ENCODE measurements at places on chromosomes 11 and 22. TPM values are rescaled to one million over a fixed set of nuclear protein-coding genes. Genes with fewer than 3 reads are reported as not detected.

- no peak for DNase-seq
These were observed 809.1 kb downstream of the BRD1 start for GRCh38 chr22:49018601-49019000.

- peak; percentile 66 for DNase-seq
These were observed 148.3 kb upstream of the POU2AF2 start for GRCh38 chr11:111097191-111097590.

DNA sequence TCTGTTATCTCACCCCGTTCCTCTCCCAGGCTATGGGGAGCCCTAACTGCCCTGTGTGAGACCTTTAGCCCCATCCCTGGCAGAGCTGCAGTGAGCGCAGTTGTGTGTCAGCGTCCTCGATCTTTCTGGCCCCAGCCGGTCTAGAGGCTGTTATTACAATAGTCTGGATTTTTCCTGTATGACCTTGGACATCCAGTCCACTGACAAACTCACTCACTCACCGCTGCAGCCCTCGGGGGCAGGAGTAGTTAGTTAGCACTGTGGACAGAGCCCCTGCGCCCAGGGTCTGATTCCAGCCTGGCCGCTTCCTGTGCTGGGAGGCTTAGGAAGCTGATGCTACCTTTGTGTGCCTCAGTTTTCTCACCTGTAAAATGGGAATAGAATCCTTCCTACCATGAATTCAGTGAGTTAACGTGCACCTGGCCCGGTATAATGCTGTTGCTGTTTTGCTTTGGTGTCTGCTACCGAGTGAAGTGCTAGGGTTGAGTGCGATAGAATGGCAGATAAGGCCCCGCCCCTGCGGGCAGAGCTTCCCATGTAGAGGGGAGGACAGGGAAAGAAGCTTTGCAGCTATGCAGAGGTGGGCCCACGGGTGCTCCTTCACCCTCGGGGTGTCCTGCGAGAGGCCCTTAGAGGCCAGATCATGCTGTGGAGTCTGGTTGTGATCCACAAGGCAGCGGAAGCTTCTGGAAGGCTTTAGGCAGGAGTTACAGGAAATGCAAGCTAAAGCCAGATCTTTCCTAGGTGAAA is 3.0 kb downstream of the LRP5 start:
- DNase-seq: peak; percentile 68

DNA sequence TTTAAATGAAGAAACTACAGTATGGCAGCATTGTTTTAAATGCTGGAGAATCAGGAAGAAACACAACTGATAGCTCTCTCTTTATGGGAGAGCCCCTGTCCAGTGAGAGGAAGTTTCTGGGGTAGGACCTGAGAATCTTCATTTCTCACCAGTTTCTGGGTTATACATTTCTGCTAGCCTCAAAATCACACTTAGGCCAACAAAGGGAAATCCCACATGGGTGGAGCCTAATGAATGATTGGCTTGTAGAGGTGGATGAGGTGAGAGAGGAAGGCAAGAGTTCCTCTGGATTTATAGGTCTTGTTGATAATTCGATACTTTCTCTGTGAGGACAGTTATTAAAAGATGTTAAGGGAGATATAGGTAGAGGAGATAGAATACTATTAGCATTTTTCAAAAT is 1397.3 kb upstream of the TENM4 start:
- no peak for DNase-seq

DNA sequence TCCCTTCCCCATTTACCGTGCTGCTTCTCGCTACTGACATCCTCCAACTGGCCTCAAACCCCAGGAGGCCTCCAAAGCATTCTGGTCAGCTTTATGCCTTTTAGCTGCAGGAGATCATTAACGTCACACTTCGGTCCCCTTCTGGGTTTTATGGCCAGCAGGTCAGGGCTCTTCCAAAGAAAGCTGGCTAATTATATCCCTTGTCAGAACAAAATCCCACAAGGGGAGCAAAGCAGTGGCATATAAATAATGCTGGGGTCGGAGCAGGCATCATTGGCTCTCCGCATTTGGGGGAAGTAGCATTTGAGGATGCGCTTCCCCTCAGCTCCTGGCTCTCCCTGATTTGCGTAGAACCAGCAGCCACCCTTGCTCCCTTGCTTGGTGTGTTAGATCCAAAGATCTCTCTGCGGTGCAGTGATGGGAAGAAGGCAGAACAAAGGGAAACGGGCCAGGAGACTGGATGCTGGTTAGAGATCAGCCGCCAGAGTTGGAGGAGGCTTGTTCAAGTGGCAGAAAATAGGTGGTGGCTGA is 117.4 kb downstream of the DBX1 start:
- no peak for DNase-seq

GRCh38 chr22:39236321-39237317 is 8.2 kb downstream of the PDGFB start:
- DNase-seq: peak; percentile 75

DNA sequence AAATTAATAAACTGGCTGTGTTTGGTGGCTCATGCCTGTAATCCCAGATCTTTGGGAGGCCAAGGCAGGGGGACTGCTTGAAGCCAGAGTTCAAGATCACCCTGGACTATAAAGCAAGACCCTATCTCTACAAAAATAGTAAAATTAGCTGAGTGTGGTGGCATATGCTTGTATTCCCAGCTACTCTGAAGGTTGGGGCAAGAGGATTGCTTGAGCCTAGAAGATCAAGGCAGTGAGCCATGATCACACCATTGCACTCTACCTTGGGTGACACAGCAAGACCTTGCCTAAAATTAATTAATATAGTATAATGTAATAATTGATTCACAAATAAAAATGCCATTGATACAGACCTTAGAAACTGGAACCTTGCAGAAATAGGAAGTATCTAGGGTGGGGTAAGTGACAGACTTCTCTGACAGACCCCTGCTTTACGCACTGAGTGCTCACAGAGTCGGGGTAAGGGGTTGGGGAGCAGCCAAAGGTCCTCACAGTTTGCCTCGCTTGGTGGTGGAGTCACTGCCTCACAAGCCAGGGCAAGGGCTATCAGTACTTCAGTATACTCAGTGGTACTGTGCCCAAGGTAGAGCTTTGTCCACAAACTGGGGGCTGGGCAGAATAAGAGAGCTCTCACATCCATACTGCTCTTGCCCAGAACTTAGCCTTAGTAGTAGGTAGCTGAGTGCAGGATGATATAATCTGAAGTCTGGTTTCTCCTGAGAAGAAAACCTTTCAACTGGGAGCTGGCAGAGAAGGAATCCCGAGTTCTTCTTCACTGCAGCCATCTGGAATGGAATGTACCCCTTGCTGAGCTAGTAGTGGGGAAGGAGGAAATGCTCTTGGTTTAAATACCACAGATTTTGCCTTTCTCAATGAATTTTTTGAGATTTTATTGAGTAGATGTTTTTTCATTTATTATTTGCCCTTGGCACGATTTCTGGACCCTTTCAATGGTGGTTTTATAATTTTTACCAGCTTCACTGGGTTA is 65.5 kb downstream of the EMSY start:
- DNase-seq: no peak

- no peak for DNase-seq
These were observed 3.8 kb downstream of the SCN4B start for GRCh38 chr11:118148856-118149255.

DNA sequence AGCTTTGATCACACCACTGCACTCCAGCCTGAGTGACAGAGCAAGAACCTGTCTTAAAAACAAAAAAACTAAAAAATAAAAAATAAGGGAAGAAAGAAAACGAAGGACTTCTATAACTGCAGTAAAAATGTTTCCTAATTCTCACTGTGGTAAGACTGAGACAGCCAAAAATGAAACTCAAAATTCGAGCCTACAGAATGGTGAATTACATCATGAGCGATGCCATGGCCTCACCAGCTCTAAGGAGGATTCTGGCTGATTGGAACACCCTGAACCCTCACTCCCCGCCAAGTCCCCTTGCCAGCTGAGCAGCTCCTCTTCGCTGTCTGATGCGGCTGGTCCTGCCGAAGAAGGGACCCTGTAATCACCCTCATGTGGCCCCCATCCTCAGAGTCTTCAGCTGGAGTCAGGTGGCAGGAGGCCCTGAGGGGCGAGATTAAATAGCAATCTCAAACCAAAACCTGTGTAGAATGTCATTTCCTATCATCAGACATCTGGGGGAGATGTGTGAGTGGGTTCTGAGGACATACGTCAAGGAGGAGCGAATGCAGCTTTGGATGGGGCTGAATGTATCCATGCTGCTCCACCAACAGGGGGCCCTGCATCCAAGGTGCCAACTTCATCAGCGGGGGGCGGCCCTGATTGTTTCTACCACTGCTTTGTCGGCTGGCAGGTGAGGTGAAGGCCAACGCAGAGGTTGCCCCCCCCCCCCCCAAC is 29.2 kb downstream of the PDGFB start:
- DNase-seq: no peak

- DNase-seq: peak; percentile 88
These were observed 113.6 kb downstream of the MICAL3 start for GRCh38 chr22:17910561-17911311.

DNA sequence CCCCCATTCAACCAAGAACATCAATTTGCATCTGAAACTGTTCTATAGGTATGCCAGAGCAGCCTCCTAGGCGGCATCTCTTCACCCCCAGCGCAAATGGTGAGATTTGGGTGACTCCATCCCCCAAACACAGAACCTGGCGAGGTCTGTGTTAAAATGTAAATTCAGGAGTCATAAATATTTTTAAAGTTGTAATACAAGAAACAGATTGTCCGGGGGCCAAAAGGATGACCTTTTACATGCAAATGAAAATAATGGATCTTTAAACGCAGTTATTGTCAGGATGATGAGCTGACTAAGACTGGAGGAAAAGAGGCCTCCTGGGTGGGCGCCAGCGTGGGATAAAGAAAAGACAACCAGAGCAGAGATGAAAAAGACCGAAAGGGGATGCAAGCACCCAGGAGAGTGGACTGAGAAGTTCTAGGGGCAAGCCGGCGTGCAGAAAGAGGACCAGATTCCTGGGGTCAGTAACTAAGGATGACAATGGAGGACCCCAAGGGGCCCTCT is 16.0 kb upstream of the ADA2 start:
- no peak for DNase-seq

- no peak for DNase-seq
These were observed 48.5 kb downstream of the SVIP start for GRCh38 chr11:22780952-22781593.

GRCh38 chr22:46547883-46548244 is 10.4 kb upstream of the CELSR1 start:
- peak; percentile 86 for DNase-seq

DNA sequence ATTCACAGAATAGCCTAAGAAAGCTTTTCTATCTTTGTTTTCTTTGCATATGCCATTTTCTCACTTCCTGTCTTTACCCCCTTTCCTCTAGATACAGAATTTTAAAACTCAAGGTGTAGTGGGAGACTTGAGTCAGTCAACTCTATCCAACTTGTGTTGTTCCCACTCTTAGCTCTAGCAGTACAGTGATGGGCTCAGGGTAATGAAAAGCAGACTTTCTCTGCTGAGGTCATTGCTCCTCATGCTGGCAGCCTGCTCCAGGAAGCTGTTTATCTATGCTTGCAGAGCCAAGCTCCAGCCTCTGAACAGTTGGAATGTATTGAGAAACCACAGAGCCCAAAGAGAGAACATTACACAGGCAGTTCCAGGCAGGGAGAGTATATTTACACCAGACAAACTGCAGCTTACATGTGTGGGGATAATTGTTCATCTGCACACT is 68.1 kb downstream of the CSTPP1 start:
- peak; percentile 78 for DNase-seq

GRCh38 chr11:134282121-134283045 is 6.2 kb downstream of the GLB1L3 start:
- no peak for DNase-seq

GRCh38 chr11:35486446-35486845 is 39.0 kb downstream of the PAMR1 start:
- DNase-seq: no peak

GRCh38 chr22:17803609-17804270 is 29.5 kb upstream of the BID start:
- DNase-seq: no peak

GRCh38 chr11:93585758-93586157 is 42.6 kb upstream of the SMCO4 start:
- no peak for DNase-seq

- DNase-seq: no peak
These were observed 816.3 kb downstream of the NTM start for GRCh38 chr11:132186699-132187098.

DNA sequence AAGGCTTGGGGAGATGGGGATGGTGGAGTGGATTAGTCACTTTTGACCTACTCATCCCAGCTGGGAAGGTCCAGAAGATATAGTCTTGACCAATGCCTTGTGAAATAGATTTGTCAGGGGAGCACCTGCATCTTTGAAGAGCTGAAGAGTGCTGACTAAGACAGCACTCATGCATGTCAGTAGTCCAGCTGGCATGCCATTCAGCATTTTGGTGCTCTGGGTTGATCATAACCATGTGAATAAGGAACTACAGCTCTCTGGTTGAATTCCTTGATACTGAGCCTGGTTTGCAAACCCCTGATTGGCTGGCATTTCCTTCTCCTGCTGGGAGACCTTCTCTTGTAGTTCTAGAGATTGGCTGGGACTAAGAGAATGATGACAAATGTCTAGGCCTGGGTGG is 106.8 kb upstream of the ALX4 start:
- no peak for DNase-seq

DNA sequence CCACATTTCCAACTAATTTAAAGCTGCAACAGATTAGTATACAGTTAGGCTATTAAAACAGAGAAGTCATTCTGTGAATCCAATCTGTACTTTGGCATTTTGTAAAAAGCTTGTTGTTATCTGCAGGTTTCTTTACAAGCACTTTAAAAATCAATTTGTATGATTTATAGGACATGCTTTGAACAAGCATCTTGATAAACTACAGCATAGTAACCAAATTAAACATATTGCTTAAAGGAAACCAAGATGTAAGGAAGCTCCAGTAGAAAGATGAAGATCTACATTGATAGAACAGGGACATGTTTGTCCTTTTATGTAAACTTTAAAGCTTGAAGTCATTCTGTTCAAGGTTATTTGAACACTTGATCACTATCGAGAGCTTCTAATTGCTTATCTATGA is 498.3 kb upstream of the CCDC90B start:
- DNase-seq: no peak

DNA sequence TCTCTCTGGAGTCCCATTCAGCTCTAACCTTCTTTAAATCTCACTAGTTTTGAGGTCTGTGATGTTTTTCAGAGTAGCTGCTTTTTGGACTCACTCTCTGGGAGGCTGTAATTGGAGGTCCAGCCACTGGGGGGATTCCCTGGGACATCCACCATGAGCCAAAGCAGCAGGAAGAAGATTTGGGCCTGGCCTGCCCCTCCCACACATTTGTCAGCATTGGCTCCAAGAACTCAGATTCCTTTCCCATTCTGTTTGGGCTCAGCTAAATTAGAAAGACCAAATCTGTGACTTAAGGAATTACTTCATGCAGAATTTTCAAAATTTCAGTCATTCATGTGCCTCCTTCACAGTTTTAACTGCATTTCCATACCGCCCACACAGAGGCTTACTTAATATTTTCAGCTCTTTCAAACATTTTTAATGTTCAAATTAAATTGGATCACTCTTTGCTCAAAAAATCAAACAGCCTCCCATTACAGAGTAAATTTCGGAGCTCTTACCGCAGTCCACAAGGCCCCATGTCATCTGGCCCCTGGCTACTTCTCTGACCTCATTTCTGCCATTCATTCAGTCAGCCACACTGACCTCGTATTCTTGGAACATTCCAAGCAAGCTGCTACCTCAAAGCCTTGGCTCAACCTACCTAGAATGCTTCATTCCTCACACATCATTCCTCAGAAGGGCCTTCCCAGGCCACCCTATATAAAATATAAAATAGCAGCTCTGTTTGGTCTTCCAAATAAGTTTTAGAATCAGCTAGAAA is 54.5 kb upstream of the RRAS2 start:
- DNase-seq: peak; percentile 71

Gene MPZL3
- 1.7 TPM for total RNA-seq

Gene CEP126
- 7.2 TPM for total RNA-seq

Gene AQP11
- total RNA-seq: 1.2 TPM

Gene KRTAP5-9
- total RNA-seq: not detected

Gene DSCAML1
- total RNA-seq: 0.45 TPM

Gene GALNT18
- 32.2 TPM for total RNA-seq

Gene OR8D1
- total RNA-seq: not detected

Measured in right cardiac atrium (tissue), 5 donors.